ENCODE measurements at places on chromosomes 6 and 20. TPM values are rescaled to one million over a fixed set of nuclear protein-coding genes. Genes with fewer than 3 reads are reported as not detected.

DNA sequence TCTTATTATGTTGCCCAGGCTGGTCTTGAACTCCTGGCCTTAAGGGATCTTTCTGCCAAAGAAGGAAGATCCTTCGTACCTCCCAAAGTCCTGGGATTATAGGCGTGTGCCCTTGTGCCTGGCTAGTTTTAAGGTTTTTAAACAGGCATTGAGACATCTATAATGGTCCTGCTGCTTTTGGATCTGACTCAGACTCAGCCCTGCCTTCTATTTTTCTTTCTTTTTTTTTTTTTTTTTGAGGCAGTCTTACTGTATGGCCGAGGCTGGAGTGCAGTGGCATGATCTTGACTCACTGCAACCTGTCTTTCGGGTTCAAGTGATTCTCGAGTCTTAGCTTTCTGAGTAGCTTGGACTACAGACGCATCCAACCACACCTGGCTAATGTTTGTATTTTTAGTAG is 73.7 kb downstream of the PHF20 start:
- peak; percentile 22 for DNase-seq

DNA sequence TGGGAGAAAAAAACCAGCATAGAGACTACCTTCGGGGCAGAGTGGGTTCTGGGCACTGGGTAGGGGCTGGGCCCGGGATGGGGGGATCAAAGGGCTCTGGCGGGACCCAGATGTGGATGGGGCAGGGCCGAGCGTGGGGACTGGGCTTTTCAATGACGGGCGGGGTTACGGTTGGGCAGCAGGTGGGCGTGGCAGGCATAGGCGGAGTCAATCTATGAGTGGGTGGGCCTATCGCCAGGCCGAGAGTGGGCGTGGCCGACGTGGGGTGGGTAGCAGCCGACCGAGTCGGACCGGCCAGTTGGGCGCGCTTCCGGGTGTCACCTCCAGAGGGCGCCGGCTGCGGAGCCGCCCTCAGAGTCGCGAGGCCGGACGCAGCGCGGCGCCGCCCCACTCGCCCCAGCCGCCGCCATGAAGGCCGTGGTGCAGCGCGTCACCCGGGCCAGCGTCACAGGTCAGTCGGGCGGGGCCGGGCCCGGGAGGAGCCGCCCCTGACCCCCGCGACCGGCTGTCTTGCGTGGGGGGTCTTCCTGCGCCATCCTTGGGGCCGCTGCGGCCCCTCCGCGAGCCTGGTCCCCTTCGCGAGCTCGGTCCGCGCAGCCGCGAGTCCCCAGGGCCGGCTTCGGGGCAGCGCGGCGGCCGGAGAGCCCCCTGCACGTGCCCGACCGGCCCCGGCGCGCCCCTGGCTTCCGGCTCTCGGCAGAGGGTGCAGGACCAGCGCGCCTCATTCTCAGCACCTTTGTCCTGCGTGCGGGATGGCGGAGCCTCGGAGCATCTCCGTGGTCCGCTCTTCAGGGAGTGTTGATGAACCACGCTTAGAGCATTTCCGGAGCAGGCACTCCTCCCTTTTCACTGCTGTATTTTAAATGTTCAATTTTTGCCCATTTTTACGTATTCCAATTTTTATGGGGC is at the start of gene DTD1:
DTD1 (plus strand) TSS at position 390 of the 909 bp plus-strand sequence; CDS start at position 409, 19 bp downstream.
- peak; percentile 89 for DNase-seq

- DNase-seq = peak; percentile 45
Observed at GRCh38 chr6:153015094-153015640, 12.7 kb upstream of the MTRF1L start.

DNA sequence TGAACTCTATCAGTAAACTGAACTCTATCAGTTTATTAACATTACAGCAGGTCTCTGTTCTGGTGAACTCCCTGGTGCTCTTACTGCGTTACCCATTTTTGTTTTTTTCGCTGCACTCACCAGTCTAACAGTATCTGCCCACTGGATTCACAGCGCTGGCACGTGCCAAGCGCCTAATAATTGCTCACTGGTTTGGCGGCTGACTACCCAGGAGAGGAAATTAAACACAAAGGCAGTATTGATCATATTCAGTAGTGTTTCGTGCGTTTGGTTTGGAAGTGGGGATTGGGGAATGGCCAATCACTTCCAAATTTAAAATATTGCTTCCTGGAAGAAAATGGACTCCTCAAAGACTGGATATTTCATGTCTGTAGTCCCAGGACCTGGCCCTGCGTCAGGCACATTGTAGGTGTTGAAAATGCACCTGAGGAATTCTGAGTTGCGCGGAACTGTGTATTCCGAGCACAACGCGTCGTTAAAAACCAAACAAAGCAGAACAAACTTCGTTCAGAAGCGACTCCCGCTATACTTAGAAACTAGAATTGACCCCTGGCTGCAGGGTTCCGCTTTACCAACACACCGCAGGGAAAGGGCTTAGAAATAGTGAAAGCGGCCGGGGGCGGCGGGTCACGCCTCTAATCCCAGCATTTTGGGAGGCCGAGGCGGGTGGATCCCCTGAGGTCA is 1.1 kb upstream of the RPS12 start:
- peak; percentile 68 for DNase-seq

Gene NR2E1
- not detected for polyA plus RNA-seq

Gene RFX6
- not detected for polyA plus RNA-seq

DNA sequence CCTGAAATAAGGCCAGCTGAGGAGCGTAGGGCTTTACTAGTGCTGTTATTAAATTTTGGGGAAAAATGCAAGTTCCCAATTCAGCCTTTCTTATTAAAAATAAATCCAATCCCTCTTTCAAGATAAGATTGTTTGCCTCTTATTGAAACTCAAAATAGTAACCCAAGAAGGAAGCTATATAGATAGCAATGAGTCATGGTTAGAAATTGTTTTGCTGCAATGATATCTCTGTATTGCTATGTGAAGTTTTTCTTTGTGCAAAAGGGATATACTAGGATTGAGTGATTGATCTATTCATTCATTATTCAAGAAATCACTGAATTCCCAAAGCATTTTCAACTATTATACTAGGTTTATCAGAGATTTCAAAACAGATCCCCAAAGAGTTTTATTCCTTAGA is 93.0 kb upstream of the HDAC2 start:
- DNase-seq = peak; percentile 44

DNA sequence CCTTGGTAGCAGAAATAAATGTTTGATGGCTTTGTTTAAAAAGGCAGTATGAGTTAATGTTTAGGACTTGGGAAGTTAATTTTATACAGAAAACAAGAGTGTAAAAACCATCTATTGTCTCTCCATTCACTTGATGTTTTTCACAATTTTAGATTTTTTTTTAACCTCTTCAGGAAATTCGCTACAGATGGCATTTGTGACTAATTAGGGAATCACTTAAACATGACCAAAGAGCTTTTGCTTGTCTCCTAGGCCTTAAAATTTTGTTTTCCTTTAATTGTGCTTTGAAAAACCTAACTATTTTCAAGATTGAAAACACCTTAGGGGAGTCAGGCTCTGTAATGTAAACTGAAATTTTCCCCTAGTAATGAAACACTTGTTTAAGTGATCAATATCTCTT is 17.3 kb downstream of the TULP4 start:
- peak; percentile 25 for DNase-seq

DNA sequence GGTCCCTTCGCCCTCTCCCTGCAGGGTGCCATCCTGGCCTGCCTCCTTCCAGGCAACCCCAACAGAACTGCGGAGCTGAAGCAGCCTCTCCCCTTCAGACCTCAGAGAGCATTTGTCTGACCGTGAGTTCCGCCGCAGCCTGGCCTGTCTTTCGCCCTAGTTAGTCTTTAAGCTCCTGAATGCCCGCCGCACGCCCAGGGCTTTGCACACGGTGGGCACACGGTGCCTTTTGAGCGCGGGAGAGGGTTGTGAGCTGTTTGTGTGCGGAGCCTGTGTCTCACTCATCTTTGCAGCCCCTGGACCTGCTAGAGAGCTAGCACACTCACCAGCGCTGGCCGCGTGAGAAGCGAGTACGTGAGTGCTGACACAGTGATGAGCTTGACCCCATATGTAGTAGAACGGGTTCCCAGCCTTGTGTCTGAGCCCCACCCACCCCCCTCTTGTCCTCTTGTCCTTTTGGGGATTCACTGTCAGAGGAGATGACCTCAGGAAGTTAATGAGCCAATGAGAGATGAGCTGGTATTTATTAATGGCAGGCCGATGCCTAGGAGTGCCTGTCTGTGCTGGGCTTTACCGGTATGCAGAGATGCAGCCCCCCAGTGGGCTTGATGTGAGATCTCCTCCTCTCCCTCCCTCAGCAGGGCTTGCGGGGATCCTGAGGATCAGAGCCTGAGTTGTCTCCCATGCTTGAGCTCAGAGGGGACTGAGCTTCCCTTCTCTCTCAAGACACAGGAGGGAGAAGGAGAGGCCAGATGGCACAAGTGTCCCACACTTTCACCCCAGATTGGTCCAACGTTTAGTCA is 249.2 kb downstream of the FARS2 start:
- no peak for DNase-seq

GRCh38 chr20:54292185-54292584 is 84.3 kb downstream of the PFDN4 start:
- peak; percentile 75 for DNase-seq

Gene EYA2
- polyA plus RNA-seq = 0.37 TPM

GRCh38 chr20:62691487-62691886 is 17.1 kb upstream of the NTSR1 start:
- no peak for DNase-seq

Gene PRND
- not detected for polyA plus RNA-seq

GRCh38 chr6:167685654-167686053 is 141.1 kb upstream of the AFDN start:
- DNase-seq = no peak

GRCh38 chr6:163254341-163254835 is 160.1 kb upstream of the QKI start:
- DNase-seq = no peak
